ENCODE measurements at places on chromosomes 2 and 18. TPM values are rescaled to one million over a fixed set of nuclear protein-coding genes. Genes with fewer than 3 reads are reported as not detected.

The DLGAP1 gene
- 0.12 TPM for total RNA-seq

The RPS27A gene
- total RNA-seq, result 741 TPM

The NTSR2 gene
- total RNA-seq, result not detected

The TMEM178A gene
- 1.4 TPM for total RNA-seq

The HOXD1 gene
- total RNA-seq, result not detected

The FECH gene
- 35.6 TPM for total RNA-seq

The NAPG gene
- 50.6 TPM for total RNA-seq

The STPG4 gene
- total RNA-seq, result 0.12 TPM

The NFE2L2 gene
- 56.9 TPM for total RNA-seq

Data from uterine smooth muscle cell (primary cell).